ENCODE measurements at places on chromosomes 3 and 15.
A peak's percentile ranks its signal among the peaks of the same experiment; 100 is the strongest.

- DNase-seq, result no peak
Measured at GRCh38 chr3:171831936-171832335, 11.2 kb upstream of the TMEM212 start.

- no peak for DNase-seq
Measured at GRCh38 chr15:40891138-40891537, 3.1 kb upstream of the VPS18 start.

DNA sequence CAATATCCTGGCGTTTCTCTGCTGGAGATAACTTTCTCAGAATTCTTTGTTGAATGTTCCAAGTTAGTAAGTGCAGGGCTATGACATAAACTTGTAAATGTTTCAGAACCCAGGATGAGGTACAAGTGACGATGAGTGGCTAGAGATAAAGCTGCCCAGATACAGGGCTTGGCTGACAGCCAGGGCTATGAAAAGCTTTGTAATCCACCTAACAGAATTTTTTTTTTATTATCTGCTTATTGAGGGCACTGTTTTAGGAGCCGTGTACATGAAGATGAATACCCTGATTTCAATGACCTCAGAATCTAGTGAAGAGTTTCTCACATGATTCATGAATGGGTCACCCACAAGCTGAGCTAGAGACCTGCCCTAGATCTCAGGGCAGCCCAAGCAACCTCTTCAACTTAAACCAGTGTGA lies 431.4 kb downstream of the DIPK2A start:
- peak; percentile 5 for DNase-seq

DNA sequence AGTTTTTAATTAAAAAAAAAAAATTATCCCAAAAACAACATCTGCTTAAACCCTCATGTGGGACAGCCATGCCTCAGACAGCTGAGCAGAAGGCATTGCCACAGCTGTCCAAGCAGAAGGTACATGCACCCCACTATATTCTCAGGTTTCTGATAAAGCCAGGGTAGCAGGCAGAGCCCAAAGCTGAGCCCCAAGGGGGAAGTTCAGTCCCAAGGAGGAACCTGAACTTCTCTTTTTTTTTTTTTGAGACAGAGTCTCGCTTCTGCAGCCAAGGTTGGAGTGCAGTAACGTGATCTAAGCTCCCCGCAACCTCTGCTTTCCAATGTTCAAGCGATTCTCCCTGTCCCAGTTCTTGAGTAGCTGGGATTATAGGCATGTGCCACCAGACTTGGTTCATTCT lies 33.2 kb downstream of the MKRN2 start:
- DNase-seq, result no peak

- no peak for DNase-seq
Measured at GRCh38 chr3:52248816-52249547, 3.4 kb downstream of the PPM1M start.

DNA sequence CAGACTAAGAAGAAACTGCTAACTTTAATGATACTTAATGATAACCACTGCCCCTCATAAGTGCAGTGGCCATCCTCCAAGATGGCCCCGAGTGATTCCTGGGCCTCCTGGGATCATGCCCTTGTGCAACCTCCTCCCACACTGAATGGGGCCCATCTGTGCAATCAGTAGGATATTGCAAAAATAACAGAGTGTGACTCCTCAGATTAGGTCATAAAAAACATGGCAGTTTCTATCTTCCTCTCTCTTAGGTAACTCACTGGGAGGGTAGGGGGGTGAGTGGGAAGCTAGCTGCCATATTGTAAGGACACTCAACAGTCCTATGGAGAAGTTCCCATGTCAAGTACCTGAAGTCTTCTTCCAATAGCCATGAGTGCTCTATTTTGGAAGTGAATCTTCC lies 173.0 kb downstream of the SHQ1 start:
- no peak for DNase-seq

DNA sequence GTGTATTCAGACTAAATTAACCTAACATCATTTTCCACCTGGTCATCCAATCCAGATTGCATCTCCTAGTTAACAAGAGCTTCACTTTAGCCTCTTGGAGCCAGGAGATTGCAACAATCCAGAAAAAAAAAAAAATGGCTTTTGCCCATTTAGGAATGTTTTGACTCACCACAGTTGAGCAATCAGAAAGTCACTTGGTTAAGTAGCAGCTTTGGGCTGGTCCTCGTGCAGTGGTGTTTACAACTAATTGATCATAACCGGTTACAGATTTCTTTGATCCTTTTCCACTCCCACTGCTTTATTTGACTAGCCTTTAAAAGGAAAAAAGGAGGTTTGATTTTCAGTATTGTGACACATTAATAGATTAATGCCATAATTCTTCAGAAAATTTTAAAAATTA lies 688.8 kb upstream of the CCDC54 start:
- peak; percentile 75 for DNase-seq

All from amniotic stem cell (primary cell).